ENCODE measurements at places on chromosomes 4 and X.

DNA sequence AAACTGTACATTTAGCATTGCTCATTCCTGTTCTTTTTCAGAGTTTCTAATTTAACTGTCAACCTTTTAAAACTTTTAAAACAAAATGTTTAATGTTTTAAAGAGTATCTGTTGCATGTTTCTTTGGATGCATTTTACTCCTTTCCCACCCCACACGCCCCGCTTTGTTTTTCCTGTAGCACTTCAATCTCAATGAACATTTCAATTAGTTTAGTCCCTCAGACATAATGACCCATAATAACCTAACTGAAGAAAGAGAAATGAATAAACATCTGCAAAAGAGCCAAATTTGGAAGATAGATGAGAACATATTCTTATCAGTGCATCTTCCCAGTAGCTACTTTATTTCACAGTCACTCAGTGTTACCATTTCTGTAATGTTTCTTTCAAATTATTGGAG lies 7.5 kb downstream of the PCDH10 start:
- no peak for DNase-seq

DNA sequence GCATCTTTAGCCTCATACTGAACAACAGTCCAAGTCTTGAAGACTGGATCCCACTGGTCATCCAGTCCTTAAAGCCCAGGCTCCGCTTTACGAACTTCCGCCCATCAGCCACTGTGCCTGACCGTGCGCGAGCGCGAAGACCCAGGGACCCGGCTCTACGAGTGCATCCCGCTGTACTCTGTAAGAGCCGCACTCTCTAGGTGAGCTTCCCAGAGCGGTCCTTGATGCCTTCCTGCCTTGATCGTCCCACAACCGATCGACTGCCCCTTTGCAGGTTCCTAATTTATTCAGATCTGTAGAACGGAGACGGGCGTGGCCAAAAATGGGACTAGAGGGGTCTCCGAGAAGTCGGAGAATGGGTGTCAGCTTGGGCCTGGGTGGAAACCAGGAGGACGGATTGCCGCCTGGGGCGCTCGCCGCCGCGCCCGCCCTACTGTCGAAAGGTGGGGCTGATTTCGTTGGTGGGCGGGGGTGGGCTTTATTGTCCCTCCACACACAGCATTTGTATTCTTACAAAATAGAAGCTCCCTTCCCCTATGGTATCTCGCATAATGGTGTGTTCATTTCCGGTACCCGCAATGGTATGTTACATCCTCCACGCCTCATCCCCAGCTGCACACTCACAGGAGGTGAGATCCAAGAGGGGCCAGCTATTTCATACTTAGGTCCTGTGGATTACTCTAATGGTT lies 42.3 kb upstream of the FAM156A start:
- no peak for DNase-seq

DNA sequence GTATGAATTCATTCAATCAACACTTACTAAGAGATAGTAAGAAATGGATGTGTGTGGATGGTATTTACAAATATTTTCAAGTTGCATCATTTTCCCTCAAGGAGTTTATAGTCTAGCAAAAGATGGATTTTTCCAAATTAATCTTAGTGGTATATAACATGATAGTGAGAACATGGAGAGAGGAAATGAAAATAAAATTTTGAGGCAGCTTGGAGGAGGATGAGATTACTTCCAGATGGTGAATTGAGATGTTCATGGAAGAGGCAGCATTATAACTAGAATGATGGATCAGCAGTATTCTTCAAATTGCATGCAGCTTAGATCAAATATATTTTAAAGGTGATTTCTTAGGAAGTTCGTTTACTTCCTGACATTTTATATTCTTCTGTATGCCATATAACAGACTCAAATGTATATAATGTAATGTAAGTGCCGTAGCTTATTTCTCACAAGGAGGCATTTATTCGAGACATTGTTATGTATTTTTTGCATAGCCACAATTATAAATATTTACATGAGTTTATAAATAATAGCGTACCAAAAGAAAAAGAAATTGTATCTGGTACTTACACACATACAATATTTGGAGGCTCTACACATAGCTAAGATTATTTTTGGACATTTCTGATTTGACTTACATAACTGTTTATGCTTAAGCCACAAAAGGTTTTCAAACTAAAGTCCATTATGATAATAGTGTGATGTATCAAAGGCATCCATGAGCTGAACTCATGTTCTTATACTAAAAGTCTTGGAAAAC lies 439.4 kb downstream of the SPRY1 start:
- DNase-seq: no peak

GRCh38 chr4:140705625-140706275 lies 50.4 kb downstream of the TBC1D9 start:
- no peak for DNase-seq

DNA sequence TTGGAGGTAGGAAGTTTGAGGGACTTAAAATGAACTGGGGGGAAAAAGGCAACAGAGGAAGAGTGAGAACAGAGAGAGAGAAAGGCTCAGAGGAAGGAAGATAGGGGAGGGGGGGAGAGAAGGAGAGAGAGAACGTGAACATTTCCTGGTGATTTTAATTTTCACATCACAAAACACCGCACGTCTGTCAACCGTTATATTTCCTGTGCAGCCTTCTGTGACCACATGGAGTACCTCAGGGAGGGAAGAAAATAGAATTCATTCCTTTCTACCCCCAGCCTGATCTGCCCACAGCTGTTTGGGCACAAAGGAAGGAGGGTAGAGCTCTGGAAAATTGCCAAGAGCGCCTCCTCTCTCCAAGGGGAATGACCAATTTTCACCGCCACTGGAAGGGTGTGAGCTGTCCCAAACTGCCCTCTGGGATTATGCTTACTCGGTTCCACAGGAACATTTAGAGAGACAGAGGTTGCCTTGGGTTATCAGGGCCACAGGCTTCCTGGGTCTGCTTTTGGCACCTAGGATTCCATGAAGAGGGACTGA lies 135.7 kb upstream of the MAMLD1 start:
- DNase-seq: peak; percentile 1

DNA sequence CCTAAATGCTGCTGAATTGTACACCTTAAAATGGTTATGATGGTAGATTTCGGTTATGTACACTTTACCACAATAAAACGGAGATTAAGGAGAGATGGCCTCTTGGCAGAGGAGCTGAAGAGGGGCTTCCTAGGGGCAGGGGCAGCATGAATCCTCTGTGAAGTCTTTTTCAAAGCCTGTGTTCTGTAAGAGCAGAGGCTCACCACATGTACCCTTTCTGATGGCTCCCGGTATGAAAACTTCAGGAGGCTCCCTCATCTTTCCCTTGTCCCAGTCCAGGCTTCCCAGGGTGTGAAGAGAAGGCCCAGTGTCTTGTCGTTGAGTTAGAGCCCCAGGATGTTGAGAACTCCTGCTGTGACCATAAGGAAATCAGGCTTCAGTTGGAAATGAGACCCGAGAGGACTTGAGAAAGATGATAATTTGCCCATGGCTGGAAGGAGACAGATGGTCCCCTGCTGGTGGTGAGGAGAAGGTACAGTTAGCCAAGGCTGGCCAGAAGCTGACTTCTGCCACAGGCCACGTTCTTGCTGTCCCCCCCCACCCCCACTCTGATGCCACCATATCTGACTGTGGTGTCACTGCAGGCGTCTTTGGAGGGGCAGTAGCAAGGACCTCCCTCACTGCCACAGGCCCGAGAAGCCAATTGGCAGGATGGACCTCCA lies 31.8 kb upstream of the MTM1 start:
- no peak for DNase-seq

DNA sequence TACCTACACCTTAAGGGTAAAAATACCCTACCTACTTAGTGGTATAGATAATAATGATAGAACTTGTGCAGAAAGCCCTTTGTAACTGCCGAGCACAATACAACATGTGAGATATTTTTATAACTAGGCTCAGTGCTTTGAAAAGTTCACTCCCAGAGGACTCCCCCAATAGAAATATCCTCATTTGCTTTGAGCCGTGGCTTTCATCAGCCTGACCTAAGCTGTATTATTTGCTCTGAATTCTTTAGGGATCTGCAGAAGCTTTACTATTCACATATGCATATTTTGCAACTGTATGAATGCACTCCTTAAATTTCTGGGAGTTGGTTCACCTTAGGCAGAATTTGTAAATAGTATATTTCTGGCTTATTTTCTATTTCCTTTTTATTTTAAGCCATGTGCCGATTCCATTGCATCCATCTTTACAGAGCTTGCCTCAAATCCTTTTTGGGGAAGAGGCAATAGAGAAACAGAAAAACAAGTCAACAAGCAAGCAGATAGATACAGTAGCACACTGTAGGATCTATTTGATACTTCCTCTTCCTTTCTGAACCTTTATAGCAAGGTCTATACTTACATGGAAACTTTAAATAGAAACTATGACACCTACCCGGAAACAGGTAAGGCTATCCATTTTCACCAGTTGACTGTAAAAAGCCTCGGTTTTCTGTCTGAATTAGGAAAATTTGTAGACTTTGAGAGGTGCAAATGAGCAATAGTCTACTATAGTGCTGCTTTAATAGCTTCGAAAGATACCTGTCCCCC lies 242.5 kb upstream of the VCX3A start:
- DNase-seq: no peak

GRCh38 chr4:92333016-92333415 lies 29.2 kb downstream of the GRID2 start:
- DNase-seq: no peak

DNA sequence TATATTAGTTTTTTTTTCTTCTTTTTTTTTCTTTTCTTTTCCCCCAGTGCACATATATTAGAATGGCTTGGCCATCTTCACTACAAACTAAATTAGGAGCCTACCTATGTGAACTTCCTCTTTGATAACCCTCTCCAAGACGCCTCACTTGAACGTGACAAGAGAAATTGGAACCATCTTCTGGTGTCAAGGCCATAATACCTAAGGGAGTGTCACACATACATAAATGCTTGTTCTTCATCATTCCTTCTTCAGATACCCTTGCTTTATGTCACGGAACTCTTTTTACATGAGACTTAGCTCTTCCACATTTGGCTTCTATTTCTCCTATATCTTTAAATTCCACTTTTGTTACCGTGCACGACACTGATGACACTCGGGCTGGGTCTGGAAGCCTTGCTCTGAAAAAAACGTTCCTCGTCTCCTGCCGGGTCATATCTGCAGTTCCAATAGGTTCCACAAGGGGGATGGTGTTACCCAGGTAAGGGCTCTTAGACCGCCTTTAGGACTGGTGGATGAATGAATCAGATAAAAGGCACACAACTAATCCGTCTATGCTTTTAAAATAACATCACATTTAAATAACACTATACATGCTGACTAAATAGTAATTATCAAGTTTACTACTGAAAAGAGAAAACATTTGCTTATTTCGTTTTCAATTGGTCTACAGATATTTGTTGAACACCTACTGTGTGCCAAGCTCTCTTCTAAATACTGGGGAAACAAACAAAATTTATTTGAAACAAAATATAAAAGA lies 19.9 kb downstream of the DGAT2L6 start:
- peak; percentile 67 for DNase-seq

GRCh38 chr4:136369073-136369472 lies 1163.2 kb downstream of the PCDH18 start:
- DNase-seq: no peak

- DNase-seq: no peak
Measured at GRCh38 chr4:140163029-140163810, 9.2 kb upstream of the MAML3 start.

GRCh38 chr4:20252656-20253282 lies 1.1 kb downstream of the SLIT2 start:
- DNase-seq: no peak

DNA sequence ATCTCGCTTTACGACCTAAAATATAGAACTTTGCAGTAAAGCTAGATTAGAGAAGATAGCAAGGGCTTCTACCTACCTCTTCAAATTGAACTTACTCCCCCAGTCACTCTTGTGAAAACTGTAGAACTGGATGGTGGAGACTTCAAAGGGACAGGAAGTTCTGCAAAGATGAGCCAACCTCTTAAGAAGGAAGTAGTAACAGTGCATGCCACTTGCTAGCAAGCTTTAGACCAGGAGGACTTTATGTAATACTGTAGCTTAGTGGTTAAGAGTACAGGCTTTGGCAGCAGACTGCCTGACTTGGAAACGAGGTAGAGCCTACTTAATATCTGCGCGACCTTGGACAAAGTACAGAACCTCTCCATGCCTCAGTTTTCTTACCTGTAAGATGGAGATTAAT lies 27.5 kb upstream of the VBP1 start:
- no peak for DNase-seq

DNA sequence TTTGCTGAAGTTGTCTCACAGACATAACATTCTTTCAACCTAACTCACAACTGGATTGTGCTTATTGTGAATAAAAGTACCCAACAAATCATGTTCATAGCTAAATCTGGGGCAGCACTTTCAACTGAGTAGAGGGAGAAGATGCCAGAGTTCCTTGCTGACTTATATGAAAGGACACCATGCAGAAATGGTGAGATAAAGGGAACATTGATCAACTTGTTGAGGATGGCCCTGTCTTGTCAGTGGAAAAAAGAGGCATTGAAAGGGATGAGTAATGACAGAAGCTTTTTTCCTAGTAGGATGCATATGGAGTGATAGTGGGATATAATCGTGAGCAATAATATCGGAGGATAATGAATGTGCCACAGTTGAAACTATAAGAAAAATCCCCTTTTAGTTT lies 221.7 kb downstream of the ARHGAP24 start:
- DNase-seq: no peak

DNA sequence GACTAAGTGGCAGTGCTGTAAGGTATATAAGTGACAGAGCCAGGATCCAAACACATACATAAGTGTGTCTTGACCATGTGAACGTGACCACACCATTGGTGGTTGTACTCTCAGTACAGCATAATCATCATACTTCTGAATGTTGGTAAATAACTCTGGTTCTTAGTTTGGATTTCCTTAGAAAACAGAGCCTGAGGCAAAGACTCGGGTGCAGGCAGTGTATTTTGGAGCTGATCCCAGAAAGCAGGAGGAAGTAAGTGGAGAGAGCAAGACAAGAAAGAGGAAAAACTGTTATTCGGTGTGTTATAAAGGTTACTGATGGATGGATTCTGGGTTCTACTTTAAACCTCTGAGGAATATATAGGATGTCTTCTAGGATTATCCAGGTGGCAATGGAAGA lies 127.9 kb downstream of the SLC39A8 start:
- no peak for DNase-seq

DNA sequence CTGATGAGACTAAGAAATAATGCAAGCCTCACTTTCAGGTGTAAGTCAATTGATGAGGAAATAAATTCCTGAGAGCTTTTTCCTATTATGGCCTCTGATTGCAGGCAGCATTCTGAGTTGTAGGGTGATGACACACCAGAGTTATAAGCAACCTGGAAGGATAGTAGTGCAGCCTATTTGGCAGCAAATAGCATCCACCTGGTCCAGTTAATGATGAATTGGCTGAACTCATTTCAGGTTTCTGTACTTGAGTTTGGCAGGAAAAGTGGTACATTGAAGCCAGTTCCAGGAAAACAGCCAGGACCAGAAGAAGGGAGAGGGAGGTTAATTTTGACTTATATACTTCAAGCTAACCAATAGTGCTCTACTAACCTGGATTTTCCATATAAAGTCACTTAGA lies 316.8 kb downstream of the NAF1 start:
- no peak for DNase-seq

DNA sequence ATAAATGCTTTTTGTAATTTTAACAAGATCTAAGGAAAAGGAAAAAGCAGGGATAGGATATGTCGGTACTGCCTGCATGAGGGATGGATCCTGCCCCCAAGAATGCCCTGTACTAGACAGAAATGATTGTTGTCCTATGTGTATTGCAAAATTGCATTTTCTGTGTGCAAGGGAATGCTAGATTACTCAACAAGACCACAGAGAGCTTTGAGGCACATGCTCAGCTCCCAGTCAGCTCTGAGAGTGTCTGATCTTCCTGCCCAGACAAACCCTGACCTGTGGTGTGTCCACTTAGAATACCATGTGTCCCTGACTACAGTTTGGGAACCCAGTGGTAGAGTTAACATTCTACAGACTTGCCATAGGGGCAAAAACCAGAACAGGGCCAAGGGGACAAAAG lies 129.2 kb upstream of the PAK3 start:
- DNase-seq: no peak

Data from colonic mucosa (tissue), 4 donors.